ENCODE measurements at places on chromosomes 6 and 20.

DNA sequence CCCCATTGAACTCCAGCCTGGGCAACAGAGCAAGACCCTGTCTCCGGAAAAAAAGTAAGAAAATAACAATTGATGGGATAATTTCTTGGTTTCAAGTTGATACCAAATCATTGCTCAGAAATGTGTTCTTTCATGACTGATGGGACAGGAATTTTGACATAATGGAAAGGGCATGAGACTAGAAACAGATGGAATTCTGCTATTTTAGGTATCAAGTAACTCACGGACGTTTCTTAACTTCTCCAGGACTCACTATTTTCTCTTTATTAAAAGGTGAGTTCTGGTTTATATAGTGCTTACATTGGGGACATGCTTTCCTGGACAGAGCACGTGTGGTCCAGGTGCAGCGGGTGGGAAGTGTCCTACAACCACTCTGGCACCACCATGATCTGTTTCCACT is 6.0 kb upstream of the DSP start:
- peak; percentile 41 for DNase-seq

GRCh38 chr6:134060491-134061106 is 8.2 kb upstream of the SLC2A12 start:
- peak; percentile 77 for DNase-seq

- DNase-seq = no peak
Observed at GRCh38 chr20:2914160-2914559, 40.9 kb downstream of the PTPRA start.

- DNase-seq = no peak
Observed at GRCh38 chr6:81985191-81985590, 232.7 kb upstream of the TENT5A start.

DNA sequence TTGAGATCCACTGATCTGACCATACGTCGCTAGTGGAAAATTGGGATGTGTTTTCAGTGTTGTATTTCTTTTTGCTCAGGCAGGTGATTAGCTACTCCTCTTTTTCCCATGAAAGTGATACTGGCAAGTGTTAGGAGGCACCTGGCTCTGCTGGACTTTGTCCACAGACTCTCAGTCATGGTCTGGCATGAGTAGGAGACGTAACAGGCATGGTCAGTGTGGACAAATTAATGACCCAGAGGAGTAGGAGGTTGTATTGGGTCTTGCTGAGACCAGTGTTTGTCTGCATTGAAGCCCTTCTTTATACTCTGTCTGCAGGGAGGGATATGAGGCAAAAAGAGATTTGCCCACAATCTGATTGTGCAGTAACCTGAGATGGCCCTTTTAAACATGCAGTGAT is 178.7 kb downstream of the DTNBP1 start:
- no peak for DNase-seq

DNA sequence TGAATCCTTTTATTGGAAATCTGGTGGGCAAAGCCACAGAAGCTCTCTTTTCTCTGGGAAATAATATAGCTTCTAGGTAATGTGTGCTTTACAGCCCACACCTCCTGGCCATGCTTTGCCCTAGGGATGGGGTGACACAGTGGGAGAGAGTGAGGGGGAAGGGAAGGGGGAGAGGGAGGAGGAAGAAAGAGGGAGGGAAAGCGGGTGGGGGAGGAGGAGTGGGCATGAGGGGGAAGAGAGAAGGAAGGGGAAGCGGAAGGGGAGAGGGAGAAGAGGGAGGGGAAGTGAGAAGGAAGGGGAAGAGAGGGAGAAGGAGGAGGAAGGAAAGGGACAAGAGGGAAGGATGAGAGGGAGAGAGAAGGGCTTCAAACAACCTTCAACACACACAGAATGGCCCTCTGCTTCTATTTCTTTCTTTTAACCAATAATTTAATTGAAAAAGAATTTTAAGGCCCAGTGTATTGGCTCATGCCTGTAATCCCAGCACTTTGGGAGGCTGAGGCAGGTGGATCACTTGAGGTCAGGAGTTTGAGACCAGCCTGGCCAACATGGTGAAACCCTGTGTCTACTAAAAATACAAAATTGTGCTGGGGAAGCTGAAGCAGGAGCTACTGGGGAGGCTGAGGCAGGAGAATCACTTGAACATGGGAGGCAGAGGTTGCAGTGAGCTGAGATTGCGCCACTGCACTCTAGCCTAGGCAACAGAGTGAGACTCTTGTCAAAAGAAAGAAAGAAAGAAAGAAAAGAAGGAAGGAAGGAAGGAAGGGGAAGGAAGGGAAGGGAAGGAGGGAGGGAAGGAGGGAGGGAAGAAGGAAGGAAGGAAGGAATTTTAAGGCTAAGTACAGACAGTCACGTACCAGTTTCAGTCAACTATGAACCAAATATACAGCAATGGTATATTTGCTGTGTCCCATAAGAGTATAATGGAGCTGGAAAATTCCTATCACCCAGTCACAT is 75.2 kb downstream of the RSPH3 start:
- no peak for DNase-seq

- no peak for DNase-seq
Observed at GRCh38 chr20:42901689-42902440, 287.8 kb downstream of the PTPRT start.

DNA sequence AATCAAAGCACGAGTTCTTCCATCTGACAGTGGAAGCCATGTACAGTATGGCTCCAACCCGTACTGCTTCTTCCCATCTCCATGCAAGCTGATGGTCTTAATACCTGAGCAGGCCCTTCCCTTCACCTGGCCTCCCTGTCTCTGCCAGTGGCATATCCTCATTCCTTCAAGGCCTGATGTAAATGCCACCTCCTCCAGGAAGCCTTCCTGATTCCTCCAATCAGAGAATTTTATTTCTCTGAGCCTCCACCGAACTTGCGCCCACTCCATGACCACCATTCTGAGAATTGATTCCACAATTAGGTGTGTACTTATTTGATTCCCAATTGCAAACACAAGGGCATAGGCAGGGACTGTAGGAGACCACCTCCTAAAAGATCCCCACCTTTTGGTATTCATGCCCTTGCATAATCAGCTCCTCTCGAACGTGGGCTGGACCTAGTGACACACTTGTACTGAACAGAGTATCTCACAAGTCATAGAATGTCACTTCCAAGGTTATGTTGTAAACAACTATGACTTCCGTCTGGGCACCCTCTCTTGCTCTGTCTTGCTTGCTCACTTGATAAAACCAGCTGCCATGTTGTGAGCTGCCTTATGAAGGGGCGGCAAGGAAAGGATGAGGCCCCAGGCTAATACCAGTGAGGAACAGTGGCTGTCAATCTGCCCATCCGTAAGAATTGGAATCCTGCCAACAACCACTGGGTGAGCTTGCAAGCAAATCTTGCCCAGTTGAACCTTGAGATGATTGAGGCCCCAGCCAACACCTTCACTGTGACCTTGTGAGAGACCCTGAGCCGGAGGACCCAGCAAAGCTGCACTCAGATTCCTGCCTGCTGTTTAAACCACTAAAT is 38.8 kb downstream of the CPNE5 start:
- no peak for DNase-seq

DNA sequence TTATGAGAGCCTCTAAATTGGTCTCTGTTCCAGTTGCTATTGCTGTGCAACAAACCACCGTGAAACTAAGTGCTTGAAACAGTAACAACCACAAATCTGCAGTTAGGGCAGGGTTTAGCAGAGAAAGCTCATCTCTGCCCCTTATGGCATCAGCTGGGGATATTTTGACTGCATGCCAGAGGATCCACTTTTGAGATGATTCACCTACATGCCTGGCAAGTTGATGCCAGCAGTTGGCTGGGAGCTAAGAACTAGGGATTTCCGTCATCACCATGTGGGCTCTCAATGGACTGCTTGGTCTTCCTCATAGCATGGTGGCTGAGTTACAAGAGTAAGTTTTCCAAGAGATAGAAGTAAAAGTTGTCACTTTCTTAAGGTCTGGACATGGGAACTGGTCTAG is 35.1 kb downstream of the PLCB4 start:
- DNase-seq = no peak

- peak; percentile 36 for DNase-seq
Observed at GRCh38 chr6:112639391-112639831, 292.3 kb downstream of the RFPL4B start.

- no peak for DNase-seq
Observed at GRCh38 chr20:16283978-16284377, 289.3 kb downstream of the KIF16B start.

GRCh38 chr6:36577301-36577700 is 16.9 kb upstream of the SRSF3 start:
- DNase-seq = peak; percentile 90

DNA sequence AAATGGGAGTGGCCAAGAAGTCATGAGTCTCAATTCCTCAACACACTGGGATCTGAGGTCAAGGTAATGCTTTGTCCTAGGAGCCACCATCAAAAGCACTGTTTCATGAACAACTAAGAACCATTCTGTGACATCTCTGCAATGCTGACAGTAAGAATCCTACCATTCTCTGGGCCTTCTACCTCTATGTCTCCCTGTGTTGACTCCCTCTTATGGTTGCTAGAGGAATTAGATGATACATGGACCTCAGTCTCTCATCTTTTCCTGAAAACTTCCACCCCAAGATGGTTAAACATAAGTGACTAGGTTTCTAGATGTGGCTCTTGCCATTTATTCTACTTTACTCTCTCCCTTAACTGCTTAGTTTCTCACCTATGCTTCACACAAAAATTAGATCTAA is 9.1 kb downstream of the MTRF1L start:
- DNase-seq = peak; percentile 7

GRCh38 chr6:111740506-111740905 is 132.7 kb downstream of the FYN start:
- no peak for DNase-seq

DNA sequence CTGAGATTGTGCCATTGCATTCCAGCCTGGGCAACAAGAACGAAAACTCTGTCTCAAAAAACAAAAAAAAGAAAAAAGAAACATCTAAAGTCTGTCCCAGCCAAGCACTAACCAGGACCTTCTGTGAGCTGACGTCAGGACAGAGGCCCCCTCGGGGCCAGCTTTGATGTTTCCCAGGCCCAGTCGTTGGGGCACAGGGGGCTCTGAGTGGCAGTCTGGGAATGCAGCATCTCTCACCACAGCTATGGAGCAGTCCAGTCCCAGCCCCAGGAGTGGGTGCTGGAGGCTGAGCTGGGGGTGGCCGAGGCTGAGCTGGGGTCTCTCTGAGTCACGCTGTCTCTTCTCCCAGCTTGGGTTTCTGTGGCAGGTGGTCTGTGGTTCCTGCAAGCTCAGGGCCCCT is 46.0 kb upstream of the SRF start:
- DNase-seq = peak; percentile 74

DNA sequence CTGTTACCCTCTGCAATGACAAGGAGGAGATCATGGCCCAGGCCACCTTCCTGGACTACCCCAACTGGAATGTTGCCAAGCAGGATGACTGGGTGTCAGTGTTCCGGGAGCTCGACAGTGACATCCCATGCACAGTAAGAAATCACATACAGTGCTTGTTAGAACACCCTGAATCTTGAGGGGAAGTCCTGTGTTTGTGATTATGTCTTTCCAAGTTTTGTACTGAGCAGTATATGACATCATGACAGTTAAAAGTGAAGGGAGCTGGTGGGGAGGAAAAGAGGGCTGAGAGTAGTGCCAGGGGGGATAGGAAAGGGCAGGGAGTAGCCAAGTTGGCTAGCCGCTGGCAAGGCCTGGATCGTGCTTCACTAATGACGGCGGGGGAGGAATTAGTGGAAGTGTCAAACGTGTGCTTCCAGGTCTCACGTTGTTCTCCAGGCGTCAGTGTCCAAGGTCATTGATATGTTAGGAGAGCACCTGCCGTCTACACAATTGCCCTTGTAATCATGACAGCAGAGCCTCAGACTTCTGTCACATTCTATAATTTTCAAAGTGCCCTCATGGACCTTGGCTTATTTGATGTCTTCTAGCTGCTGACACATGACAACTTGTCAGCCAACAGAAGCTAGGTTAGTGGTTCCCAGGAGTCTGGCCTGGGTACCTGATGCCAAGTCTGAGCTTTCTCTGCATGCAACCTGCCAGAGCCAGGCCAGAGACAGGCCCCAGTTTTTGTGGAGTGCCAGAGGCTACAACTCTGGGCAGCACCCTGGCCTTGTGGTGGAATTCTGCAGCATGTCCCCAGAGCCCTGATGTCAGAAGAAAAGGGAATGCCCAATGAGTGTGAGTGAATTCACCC is 18.8 kb downstream of the CFAP61 start:
- DNase-seq = no peak

- DNase-seq = no peak
Observed at GRCh38 chr6:165753506-165753905, 90.5 kb upstream of the PDE10A start.

GRCh38 chr6:11263291-11263775 is 30.9 kb upstream of the NEDD9 start:
- peak; percentile 77 for DNase-seq

DNA sequence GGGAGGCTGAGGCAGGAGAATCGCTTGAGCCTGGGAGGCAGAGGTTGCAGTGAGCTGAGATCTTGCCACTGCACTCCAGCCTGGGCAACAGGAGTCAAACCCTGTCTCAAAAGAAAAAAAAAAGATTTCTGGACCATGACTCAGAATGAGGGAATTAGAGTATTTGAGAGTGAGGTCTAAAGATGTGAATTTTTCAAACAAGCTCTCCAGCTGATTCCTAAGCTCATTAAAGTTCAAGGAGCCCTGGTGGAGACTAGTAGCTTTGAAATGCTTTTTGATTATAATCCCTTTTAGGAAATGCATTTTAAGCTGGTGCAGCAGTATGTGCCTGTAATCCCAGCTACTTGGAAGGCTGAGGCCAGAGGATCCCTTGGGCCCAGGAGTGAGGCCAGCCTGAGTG is 21.8 kb upstream of the SRF start:
- peak; percentile 58 for DNase-seq

GRCh38 chr6:31791324-31792089 is 4.0 kb downstream of the VARS1 start:
- DNase-seq = peak; percentile 82

GRCh38 chr20:46253391-46253790 is 54.9 kb downstream of the CDH22 start:
- DNase-seq = peak; percentile 26

- DNase-seq = no peak
Observed at GRCh38 chr20:6657904-6658303, 109.6 kb upstream of the BMP2 start.

DNA sequence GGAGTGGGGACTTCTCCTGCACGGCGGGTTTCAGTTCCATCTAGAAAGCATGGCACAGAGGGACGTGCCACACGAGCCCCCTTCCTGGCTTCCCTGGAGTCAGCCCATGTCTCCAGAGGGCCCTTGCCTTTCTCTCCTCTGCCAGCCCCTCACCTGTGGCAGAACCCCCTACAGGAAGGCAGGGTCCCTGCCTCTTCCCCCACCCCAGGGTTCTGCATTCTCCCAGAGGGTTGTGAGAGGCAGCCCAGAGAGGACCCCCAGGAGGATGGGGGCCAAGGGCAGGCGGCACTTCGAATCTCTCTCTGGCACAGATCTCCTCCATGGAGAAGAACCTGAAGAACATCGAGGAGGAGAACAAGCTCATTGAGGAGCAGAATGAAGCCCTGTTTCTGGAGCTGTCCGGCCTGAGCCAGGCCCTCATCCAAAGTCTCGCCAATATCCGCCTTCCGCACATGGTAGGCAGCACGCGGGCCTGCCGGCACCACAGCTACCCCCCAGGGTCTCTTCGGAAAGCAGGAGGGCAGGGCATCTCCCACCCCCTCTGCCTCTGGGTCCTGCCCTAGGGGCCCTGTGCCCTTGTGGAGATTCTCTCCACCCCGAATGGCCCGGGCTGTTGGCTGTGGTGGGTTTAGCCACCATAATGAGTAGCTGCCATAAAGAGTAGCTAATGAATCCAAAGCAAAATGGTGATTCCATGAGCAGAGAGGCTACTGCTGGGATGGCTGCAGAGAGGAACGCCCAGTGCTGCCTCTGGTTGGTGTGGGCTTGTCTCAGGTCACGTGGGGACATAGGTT is 15.9 kb upstream of the PCMTD2 start:
- no peak for DNase-seq

- DNase-seq = peak; percentile 69
Observed at GRCh38 chr6:116561377-116562018, 7.9 kb downstream of the CALHM4 start.

GRCh38 chr6:163413345-163414116 is 987 bp upstream of the QKI start:
- DNase-seq = peak; percentile 96

Measured in AG08395 (cell line).